ENCODE measurements at places on chromosomes 4 and X.

GRCh38 chrX:119790977-119791436 lies 423 bp downstream of the RPL39 start:
- no peak for DNase-seq

DNA sequence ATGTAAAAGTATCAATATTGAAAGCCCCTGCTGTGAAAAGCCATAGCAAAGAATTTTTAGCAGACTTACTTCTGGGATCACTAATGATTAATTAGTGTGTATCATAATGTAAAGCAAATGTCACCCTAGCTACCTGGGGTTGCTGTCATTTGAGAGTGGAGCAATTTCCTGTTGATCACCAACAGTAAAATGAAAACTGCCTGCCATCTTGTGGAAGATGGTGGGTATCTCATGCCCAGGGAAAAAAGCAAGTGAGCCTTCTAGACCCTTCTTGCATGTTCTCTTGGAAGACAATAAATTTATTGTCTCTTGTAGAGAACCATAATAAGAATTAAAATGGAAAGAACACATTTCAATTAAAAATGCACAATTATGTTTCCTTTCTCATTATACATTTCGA lies 360.2 kb downstream of the ZIC3 start:
- DNase-seq: no peak

GRCh38 chrX:118552121-118552900 lies 56.7 kb downstream of the DOCK11 start:
- DNase-seq: no peak

DNA sequence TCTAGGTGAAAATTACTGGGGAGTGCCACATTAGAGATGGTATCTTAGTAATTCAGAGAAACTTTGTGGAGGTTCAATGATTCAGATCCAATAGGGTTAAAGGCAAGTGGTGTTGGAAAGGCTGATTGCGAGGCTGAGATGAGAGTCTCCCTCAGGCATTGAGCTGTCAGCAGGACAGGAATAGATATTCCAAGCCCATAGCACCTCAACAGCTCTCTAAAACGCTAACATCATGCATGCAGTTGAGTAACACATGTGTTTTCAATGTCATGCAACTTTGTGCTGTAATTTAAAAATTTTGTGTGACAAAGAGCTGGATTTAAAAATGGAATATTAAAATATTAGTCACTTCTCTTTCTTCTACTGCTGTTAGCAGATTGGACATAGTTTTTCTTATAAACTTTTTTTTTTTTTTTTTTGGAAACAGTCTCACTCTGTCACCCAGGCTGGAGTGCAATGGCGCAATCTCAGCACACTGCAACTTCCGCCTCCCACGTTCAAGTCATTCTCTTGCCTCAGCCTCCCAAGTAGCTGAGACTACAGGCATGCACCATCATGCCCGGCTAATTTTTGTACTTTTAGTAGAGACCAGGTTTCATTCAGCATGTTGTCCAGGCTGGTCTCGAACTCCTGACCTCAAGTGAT lies 173.5 kb upstream of the C1QTNF7 start:
- DNase-seq: no peak

DNA sequence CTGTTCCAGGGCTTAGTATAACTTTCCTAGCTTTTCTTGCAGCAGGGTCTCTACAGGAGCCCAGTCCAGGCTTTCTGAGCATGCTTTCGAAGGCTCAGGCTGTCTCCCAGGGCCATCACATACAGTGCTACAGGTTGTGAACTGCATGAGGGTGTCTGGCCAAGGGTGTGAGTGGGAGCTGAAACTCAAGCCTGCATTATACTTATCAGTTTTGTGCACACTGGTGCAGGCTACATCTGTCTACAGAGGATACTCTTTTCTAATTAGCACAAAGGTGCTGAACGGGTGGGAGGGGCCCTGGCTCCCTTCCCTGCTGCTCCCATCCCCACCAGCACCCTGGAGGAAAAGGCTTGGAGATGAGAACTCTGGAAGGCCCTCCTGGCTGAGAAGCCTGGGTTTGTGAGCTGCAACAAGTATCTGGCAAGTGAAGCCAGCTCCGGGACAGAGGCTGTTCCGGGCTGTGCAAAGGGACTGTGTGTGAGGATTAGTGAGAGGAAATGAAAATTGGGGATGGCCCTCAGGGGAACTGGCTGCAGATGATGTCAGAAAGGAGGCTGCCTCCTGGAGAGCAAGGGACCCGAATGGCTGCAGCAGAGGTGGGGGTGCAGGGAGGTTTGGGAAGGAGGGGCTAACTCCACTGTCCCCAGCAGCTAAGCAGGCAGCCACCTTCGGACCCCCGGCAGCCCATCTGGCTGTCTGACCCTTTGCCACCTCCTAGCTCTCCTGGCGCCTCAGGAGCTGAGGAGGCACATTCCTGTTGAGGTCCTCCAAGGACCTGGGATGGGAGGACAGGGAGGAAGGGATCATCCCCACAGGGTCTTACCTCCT lies 68.5 kb downstream of the EFNB1 start:
- DNase-seq: no peak

GRCh38 chr4:144739511-144740033 lies 93.6 kb downstream of the HHIP start:
- DNase-seq: no peak

- no peak for DNase-seq
Measured at GRCh38 chrX:151982222-151982621, 7.7 kb upstream of the GABRE start.

- no peak for DNase-seq
Measured at GRCh38 chr4:101238706-101239105, 108.6 kb downstream of the PPP3CA start.

- DNase-seq: no peak
Measured at GRCh38 chrX:56564921-56565840, 1.8 kb downstream of the UBQLN2 start.

- DNase-seq: no peak
Measured at GRCh38 chr4:139525414-139525813, 30.6 kb downstream of the SETD7 start.

DNA sequence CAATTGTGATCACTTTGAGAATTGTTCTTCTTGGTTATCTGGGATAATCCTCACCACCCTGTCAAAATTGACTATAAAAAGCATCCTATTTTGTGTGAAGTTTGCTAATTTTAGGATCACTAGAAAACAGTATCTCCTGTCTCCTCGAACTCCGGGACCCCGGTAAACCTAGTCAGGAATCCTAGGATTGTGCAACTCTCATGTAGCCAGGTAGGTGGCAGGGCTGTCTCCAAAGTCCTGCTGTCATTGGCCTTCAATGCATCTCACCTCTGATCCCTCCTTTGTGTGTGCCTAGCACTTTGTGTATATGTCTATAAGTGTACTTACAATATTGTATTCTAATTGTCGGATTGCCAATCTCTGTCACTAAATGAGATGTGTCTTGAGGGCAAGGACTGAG lies 1564.8 kb downstream of the RPA4 start:
- no peak for DNase-seq

DNA sequence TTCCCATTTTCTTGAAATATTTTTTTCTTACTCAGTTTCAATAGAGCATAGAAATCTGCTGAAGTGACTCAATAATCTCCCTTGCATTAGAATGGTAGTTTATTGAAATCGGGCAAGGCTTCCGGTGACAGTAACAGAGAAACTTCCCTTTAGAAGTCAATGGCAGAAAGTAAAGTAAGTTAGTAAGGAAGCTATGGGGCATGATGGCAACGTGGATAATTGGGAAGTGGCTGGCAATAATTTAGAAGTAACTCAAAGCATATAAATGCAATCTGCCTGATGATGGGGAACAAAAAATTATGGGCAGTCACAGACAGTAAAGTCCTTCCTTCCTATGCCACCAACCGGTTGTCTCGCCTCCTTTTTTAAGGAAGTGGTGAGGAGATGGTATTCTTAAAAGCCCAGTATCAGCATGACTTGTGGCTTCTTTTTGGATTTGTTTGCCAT lies 7.6 kb downstream of the CYBB start:
- no peak for DNase-seq

DNA sequence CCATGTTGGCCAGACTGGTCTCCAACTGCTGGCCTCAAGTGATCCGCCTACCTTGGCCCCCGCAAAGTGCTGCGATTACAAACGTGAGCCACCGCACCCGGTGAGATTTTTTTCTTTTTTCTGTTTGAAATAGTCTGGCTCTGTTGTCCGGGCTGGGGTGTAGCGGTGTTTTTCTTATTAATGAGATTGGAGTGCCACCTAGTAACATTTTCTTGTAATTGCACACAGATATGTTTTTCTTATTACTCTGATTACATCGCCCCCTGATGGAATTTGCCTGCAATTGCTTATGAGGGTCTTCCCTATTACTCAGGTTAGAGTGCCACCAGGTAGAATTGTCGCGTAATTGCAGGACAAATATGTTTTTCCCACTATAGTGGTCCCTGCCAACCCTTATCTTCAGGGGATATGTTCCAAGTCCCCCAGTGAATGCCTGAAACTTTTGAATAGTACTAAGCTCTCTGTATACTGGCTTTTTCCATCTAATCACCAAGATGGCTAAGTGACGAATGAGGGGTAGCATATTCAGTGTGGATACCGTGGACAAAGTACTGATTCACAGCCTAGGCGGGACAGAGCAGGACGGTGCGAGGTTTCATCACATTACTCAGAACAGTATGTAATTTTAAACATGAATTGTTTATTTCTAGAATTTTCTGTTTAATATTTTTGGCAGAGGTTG lies 8.6 kb upstream of the PDHA1 start:
- no peak for DNase-seq

DNA sequence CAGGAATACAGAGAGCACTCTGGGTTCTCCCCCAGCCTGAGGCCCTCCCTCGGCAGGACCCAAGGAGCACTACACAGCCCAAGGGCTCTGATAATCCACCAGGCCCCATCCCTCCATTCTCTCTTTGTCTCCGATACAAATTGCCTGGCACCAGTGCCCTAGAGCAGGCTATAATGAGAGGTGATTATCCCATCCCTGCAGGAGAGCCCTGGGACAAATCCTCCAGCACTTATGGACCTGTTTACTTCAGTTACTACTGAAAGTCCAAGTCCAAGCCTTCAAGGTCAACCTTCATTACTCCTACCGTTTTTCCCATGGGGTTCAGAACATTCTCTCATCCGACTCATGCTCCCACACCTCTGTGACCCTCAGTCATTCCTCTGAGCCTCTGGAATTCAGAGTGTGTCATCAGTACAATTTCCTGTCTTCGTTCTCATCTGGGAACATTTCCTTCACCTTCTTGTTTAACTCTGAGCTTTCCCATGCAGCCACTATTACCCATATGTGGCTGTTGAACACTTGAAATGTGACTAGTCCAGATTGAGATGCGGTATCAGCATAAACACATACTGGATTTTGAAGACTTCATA lies 299.0 kb downstream of the RAPGEF2 start:
- no peak for DNase-seq

DNA sequence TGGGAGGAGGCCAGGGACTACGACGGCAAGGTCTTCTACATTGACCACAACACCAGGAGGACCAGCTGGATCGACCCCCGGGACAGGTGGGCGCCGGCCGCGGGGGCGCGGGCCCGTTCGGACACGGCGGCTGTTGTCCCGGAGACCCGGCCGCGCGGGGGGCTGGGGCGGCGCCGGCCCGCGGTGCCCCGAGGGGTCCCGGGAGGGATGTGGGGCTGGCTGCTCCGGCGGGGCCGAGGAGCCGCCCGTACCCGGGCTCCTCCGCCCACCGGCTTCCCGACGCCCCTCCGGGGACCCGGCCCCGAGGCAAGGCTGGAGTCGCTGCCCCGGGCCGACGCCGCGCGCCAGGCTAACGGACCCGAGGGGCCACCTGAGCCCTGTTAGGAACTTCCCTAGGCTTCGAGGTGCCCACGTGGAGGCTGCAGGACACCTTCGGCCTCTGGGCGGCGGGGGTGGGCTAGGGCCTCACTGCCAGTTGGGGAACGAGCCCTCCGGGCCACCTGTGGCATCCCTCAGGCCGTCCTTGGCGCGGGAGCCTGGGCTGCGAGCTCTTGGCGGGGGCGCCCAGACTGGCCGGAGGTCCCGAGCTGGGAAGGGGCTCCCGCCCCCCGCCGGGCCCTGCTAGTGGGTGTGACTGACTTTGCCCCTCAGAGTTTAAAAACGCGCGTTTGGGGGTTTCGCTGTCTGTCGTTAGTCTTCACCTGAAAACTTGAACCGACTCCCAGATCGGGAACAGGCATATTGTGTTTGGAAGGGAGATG lies 660 bp downstream of the WWC2 start:
- DNase-seq: no peak

GRCh38 chr4:189092581-189092980 lies 848.1 kb upstream of the FRG1 start:
- DNase-seq: no peak

DNA sequence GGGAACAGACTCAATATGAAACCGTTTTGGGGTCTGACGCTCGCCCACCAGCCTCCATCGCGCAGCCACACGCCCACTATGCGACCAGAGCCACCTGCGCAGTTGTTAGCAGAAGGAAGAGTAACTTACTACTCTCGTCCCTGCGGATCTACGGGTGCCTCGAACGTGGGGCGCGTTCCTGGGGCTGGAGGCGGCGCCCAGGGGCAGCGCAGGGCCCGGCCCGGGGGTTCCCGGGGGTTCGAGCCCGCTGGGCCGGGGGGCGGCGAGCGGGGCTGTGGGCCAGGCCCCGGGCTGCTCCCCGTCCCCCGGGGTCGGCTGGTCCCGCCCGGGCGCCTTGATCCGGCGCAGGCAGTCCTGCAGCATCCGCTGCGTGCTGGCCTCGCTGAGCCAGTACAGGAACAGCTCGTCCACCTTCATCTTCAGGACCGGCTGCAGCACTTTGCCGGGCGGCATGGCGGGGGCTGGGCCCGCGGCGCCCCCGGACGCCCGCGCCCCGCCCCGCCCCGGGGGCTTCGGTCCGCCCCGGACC lies 404 bp downstream of the PPP2R3B start:
- DNase-seq: peak; percentile 36

GRCh38 chr4:82381235-82381634 lies 7.4 kb upstream of the HNRNPD start:
- no peak for DNase-seq

- no peak for DNase-seq
Measured at GRCh38 chrX:95145848-95146490, 1472.0 kb downstream of the FAM133A start.

DNA sequence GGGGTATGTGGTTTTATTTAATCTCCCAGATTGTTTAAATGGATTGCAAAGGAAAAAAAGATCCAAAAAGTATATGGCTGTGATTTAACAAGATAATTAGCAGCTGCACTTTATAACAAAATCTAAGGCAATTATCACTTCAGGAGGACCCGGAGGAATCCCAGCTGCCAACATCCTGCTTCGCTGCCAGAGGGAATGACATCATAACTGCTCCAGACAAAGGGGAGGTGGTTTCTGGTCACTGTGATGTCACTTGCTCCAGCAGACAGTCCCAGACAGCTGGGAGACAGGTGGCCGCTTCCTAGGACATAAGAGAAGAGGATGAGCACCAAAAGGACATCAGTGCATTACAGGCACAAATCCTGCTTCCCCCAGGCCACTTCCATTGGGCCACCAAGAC lies 371.0 kb downstream of the BCOR start:
- no peak for DNase-seq

DNA sequence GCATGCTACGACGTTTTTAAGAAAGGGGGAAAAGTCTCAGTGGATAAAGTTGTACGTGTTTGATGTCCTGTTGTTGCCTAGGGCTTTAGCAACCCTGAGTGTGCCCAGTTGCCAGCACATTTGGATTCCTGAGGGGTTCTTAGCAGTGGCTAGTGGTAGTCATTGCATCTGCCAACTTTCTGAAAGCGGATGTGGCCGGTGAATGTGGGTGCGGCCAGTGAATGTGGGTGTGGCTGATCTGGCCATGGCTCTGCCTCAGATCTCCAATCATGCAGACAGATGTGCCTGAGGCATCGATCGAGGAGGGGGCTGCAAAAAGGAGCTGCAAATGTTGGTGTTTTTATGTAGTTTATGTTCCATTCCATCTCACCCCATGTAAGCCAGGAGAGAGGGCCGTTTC lies 41.5 kb upstream of the FAT1 start:
- DNase-seq: no peak

- no peak for DNase-seq
Measured at GRCh38 chr4:25811374-25811690, 51.5 kb downstream of the SEL1L3 start.

- no peak for DNase-seq
Measured at GRCh38 chrX:111041018-111041462, 55.0 kb upstream of the PAK3 start.

All from central memory CD8-positive, alpha-beta T cell (primary cell).